NCI-H2171 treated with DMSO at 0.1 percent for 48 hours (cell line): ENCODE measurements at places on chromosomes 7 and 10.
A peak's percentile ranks its signal among the peaks of the same experiment; 100 is the strongest.

DNA sequence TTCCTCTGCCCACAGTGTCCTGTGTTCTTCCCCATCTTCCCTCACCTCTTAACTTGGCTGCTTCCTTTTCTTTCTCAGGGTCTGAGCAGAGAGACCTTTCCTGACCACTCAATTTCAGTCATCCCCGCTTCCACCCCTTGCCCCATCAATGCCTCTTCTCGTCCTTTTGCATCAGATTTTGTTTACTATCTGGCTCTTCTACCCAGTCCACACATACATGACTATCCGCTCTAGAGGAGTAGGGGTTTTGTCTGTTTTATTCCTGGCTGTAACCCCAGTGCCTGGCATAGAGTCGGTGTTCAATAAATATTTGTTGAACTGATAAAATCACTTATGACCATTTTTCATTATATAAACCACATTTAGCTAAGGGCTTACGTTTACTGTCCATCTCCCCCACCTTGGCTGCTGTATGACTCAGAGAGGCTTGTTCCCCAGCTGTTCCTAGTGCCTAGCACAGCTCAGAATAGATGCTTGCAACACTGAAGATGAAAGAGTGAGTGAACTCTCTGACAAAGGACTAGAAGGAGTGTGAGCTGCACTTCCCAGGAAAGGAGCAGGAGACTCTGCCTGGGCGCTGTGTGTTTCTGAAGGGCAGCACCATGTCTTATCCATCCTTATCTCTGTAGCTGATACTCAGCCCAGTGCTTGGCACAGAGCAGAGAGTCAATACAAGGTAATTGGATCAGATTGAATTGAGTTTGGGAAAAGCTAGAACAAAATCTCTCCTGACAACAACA is 21.9 kb downstream of the ARID5B start:
- DNase-seq = no peak

DNA sequence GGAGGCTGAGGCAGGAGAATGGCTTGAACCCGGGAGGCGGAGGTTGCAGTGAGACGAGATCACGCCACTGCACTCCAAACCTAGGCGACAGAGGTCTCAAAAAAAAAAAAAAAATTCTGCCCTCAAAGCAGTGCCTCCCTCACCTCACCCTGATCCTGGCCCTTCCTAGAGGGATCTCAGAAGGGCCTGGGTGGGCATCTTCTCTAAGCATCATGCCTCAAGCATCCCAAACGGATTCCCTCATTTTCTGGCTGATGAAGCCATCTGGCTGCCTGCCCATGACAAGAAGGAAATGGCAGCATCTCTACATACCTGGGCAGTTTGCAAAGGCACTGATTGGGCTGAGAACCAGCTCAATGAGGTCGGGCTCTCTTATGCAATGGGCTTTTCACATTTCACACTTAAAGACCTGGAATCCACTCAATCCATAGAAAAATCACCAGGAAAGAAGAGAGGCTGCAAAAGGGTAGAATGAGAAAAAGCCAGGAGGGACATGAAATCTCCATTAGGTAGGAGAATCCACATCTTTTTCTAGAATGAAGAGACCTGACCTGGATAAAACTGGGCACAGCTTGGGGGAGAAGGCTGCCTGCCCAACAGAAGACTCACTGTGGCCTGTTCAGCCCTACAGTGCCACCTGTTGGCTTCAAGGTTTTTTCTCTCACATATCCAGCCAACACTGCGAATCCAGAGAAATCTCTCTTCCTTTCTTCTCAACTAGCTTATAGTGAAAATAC is 48.1 kb downstream of the PDLIM1 start:
- DNase-seq = no peak

DNA sequence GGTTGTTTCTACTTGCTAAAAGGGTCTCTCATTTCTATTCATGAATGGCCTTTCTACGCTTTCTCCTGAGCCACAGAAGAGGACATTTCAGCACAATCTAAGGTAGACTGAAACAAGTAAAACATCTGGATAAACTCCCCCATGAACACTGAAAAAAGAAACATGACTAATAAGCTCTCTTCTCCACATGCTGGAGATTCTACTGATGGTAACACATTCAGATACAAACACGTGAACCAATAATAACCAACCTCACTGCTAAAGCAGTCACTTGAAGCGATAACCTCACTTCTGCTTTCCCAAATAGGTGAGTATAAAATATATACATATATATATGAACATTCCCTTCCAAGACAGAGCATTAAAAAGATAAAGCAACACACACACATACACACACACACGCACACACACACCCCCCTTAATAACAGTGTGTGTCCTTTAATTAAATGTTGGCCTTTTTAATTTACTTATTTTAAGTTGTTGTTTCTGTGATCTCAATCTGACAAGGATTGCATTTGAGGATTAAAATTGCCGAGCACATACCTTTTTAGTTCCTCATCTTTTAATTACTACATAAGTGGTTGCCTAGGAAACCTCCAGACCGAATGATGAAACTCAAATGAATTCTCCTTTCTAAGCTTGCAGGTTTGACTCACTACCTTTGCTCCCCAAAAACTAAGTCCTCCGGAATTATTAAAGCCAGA is 292.4 kb upstream of the KLF14 start:
- no peak for DNase-seq

- no peak for DNase-seq
Observed at GRCh38 chr7:154450451-154450850, 398.3 kb downstream of the DPP6 start.

DNA sequence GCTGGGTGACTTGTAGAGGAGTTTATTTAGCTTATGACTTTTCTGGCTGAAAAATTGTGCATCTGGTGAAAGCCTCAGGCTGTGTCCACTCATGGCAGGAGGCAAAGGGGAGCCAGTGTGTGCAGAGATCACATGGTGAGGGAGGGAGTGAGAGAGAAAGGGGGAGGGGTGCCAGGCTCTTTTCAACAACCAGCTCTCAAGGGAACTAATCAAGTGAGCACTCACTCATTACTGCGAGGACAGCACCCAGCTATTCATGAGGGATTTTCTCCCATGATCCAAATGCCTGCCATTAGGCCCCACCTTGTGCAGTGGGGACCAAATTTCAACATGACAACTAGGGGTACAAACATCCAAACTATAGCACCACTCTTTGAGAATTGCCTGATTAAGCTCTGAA is 590.2 kb downstream of the MAGI2 start:
- DNase-seq = no peak

DNA sequence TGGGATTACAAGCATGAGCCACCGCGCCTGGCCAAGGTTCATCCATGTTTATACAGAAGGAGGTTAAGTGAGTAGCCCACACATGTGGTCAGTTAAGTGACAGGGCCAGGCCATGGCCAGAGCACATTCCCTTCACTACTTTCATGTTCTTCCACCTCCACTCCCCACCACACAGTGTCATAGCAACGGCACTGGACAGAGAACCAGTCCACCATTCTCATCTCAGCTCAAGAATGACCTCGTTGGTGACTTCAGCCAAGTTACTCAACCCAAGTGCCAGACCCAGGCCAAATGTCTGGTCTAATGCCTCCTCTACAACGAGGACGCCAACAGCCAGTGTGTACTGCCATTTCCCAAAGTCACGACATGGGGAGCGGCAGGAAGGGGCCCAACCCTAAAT is 62.4 kb downstream of the INHBA start:
- DNase-seq = no peak

DNA sequence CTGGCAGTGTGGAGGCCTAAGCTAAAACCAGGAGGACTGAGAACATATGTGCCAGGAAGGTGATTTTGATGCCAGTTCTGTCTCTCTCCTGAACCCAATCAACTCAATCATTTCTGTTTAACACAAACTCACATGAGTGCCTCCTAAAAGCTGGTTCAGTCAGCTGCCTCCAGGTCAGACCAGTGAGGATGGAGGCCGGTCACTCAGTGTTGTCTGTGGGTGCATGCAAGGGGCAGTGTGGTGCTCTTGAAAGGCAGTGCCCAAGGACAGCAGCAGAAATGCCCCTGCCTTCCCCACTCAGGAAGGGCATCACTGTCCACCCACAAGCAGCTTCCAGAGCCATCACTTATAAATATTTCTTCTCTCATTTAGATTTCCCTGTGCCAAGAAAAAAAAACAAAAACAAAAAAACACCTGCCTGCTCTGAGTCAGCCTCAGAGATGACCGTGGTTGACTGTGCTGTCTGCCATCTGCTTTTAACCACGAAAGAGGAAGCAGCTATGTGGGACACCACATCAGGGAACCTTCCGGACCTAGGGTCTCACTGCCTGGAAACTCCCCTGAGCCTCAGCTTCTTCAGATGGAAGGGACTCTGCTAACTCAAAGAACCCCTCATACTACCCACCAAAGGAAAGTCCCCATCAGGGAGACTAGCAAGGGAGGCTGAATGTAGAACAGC is 39.1 kb downstream of the VOPP1 start:
- DNase-seq = peak; percentile 53

DNA sequence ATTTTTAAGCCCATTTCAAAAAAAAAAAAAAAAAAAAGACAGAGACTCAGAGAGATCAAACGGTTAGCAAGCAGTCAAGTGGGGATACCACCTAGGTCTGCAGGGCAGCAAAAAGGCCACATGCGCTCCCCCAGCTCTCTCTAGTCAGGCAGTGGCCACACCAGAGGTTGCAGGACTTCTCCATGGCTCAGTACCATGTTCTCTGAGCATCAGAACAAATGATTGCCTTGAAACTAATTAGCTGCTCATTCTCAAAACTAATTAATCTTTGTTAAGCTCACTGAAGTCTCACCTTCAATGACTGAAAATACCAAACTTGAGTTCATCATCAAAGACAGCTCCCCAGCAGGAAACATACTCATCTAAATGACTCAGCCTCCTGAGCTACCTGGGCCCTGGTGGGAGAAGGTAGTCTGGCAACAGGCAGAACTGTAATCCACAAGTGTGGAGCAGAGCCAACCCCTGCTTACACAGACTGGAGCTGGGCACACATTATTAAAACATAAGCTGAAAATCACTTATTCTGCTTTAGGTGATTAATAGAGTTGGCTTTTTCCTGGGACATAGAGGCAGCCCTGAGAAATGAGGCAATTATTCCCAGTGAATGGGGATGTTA is 319.6 kb downstream of the GRID1 start:
- no peak for DNase-seq
